ENCODE measurements at places on chromosomes 13 and 19.

- DNase-seq = no peak
These were observed 989 bp downstream of the ZNF766 start for GRCh38 chr19:52270266-52270885.

GRCh38 chr13:61700620-61701019 is 285.0 kb upstream of the PCDH20 start:
- no peak for DNase-seq

GRCh38 chr19:46856062-46857022 is 4.5 kb upstream of the ARHGAP35 start:
- DNase-seq = no peak

DNA sequence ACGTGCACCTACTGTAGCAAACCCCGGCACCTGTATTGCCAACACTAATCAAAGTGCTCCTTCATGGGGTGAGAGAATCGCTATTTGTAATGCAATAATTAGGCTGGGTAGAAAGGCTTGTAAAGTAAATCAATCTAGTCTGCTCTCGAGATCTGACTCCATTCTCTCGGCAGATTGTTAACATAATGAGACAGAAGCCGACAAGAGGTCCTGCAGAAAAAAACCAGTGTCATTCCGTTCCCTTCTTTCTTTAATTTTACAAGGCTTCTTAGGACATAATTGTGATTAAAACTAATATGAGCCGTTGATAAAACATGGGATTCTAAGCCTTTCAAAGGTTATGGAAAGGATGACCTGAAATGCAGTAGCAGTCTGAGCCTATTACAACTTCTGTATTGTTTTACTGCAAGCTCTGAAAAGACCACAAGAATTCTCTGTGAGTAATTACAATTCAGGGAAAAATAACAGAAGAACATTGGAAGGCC is 530.0 kb downstream of the PCDH9 start:
- DNase-seq = no peak

DNA sequence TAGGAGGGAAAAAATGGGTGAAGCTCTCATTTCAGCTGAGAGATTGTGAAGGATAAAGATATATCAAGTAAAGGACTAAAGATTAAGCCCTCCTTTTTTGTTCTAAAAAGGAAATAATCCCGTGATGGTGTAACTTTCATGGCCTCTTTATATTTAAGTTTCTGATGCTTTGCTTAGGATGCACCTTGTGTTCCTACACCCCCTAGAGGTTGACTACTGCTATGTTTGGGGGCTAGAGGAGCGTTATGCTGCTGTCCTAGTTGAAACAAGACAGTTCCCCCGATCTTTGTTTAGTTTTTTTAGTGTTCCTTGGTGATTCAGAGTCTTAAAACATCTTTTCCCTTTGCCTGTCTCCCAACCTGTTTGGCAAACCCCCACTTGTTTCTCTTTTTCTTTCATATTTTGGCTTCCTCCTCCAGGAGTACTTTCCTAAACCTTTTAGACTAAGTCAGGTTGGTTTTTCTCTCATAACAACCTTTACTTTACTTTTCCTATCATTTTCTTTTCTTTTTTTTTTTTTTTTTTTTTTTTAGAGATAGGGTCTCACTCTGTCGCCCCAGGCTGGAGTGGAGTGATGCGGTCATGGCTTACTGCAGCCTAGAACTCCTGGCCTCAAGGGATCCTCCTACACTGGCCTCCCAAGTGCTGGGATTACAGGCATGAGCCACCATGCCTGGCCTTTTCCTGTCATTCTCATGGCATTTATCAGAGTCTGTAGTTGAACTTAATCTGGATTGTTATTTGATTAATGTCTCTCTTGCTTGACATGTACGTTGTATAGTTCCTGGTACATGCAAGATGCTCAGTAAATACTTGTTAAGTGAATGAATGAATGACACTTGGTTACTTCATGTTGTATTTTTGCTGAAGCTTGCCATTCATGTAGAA is 2.8 kb downstream of the UBA2 start:
- no peak for DNase-seq

DNA sequence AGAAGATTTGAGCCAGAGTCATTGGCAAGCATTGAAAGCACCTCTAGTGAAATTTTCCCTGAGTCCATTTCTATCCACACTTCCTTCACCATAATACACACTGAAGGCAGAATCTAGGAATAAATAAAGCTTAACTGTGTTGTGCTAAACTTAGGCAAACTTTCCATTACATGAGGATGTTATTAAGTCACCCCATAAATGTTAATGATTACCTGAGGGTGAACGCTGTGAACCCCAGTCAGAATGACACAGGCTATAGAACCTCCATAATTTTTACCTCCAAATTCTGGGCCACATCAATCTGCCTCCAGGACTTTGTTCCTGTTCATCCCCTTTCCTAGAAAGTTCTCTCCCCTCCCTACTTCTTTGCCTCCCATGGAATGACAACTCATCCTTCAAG is 71.0 kb downstream of the RAP2A start:
- DNase-seq = no peak

GRCh38 chr19:49140951-49141350 is 14.2 kb downstream of the HRC start:
- DNase-seq = no peak

DNA sequence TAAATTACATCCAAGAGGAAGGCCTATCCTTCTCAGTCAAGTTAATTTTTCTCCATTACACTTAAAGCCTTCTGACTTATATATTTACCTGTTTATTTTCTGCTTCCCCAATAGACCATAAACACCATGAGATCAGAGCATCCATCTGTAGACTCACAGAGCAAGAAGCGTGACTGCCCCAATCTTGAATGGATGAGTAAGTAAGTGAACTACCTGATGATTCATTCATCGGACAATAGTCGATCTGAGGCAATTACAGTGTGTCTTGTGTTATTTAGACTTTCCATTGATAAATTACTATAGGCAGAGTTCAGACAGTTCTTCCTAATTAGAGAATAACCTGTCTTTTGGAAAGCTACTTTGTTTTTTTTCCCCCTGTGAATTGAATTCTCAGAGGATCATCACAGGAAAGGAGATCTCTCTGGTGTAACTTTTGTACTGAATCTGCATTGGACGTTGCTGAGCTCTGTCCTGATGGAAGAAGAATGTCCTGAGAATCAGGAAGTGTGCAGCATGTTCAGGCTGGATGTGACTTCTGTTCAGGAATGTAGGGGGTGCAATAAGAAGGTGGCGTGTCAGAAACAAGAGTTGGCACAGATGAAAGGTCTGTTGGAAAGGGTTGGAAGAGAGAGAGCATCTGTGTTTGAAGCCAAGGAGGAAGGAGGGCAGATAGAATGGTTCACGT is 367.0 kb downstream of the NALCN start:
- DNase-seq = no peak

GRCh38 chr13:95455782-95456181 is 96.7 kb upstream of the CLDN10 start:
- DNase-seq = no peak

GRCh38 chr13:102176846-102177245 is 225.0 kb downstream of the FGF14 start:
- DNase-seq = no peak

- DNase-seq = no peak
These were observed 158.6 kb downstream of the KATNAL1 start for GRCh38 chr13:30148786-30149185.

DNA sequence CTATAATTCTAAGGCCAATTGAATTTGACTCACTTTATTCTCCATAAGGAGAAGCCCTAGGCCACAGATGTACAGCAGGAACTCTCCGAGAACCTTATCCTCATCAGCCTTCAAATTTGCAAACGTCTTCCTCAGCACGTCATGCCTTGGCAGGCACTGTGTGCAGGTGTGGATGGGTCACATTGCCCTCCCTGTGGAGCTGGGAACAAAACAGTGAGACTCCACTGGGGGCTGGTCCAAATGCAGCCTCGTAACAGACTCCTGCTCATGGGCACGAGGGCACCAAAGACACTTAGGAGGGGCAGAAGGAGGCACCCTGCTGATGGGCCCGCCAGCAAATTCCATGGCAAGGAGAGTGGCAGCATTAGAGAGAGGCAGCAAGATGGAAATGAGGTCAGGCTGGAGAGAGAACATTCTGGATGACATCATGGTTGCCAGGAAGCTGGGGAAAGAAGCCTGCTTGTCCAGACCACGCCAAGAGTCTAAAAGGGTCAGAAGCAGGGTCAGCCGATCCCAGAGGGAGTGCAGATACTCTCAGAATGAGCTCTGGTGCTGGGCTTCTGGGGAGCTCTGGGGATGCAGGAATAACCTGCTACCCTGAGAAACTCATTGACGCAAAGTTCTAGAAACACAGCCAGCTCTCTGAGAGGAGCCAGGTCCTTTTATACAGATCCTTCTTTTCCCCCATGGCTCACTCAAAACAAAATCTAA is 242.2 kb downstream of the B3GLCT start:
- DNase-seq = no peak

- no peak for DNase-seq
These were observed 11.1 kb downstream of the LRRC4B start for GRCh38 chr19:50557009-50557613.

- DNase-seq = no peak
These were observed 719.1 kb downstream of the UQCRFS1 start for GRCh38 chr19:28493884-28494283.

GRCh38 chr13:27040826-27041108 is 130.8 kb downstream of the USP12 start:
- DNase-seq = no peak

GRCh38 chr19:41435936-41436673 is 3.6 kb downstream of the DMAC2 start:
- DNase-seq = no peak

DNA sequence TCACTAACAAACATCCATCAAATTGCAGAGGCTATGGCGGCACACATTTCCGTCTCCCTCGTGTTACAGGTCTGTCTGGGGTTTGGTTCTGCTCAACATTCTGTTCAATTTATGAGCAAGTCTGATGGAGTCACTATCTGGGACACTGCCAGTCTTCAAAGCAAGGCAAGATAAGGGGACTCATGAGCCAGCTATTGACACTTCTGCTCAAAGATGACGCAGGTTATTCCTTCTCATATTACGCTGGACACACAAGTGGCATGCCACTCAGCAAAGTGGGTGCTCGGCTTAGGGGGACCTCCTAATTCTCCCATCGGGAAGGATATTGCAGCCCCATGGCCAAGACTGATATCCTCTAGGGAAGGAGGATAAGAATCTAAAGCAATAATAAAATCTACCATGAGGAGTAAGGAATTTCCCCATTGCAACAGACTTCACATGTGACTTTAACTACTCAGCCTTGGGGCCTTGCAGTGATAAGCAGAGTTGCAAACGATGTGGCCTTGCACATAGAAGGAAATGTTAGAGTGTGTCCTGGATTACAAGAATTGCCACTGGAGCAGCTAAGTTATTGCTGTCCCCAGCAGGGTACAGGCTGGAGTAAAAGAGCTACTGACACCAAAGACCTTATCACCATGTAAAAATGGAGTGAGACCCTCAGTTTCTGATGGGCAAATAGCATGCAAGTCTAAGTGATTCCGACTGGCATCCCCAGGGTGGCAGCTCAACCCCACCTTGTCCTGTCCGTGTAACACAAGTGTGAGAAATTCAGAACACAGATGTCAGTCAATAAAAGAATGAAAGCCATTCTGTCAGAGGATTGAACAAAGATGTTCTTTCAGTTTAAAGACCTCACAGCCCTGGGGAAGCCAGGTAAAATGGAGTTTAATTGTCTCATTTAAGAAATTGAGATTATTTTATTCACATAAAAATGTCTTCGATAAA is 306.1 kb downstream of the IRS2 start:
- no peak for DNase-seq

- DNase-seq = no peak
These were observed 5.1 kb upstream of the DHDH start for GRCh38 chr19:48928164-48929025.

DNA sequence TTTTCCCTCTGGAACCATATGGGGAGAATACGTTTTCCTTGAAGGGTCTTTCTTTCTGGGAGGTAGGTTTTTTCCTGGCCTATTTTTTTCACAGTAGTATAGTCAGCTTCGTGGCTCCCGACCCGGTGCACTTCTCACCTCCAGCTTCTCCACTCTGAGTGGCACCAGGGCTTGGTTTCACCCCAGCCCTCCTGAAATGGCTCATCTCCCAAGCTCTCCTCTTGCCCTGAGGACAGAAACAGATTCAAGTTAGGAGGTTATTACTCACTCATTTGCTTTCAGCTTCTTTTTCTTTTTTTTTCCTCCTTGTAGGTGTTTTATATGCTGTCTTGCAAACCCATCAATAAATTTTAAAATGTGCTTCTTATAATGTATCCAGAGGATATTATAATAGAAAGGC is 199.3 kb downstream of the RFC3 start:
- no peak for DNase-seq

DNA sequence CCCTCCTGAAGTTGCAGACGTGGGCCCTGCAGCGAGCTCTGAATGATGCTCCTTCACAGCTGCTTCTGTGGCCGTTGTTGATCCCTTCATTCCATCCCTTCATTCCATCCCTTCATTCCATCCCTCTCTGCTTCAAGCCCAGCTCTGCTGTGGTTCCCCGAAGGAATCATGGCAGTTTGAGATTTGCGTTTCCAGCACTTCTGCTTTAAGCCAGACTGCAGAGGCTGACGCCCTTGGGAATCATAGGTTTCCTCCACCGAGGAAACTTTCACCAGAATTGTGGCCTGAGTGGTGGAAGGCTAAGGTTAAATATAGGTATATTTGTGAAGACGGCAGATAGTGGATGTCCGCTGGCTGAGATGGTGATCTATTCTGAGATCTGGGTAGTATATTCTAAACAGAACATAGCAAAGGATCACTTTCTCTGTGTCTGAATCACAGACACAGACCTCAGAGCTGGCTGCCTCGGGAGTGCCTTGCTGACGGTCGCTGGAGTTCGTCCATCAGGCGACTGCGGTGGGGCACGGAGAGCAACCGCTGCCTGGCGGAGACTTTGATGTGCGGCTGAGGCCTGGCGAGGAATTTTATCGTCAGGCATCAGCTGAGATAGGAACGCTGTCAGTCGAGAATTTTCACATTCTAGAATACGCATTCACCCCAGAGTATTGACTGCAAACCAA is 42.8 kb upstream of the DCUN1D2 start:
- no peak for DNase-seq

DNA sequence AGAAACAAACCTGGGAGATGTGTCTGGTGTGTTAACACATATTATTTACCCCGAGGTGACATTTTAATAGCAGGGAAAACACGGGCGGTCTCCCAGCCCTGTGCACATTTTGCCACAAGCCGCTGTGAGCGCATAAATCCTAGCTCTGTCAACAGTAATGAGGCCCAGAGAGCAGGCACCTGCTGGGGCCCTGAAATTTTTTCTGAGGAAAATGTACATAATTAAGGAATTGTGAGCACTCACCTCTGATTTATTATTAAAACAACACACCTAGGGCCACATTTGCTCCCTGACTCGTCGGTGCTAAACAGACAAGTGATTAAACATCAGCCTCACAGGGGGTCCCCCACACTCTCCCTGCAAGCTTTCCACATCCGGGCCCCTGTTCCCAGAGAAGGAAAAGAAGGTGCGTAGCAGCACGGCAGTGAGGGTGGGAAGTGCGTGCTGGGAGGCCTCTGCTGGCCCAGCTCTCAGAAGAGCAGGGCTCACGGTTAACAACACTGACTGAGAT is 616.3 kb downstream of the UQCRFS1 start:
- DNase-seq = no peak

DNA sequence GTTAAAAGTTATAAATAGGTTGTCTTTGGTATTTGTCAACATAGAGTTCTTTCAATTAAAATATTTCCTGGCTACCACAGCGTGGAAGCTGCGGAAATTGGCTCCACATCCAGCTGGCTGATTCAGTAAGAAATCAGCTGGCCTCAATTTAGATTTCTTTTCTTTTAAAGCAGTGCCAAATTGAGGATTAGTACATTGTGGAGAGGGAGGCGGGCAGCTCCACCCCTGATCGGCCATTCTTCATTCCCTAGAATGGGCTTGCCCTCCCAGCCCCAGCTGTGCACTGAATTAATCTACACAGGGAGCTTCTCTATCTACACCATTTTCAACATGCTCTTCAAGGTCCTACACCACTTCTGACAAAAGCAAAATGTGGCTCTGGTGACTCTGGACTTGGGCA is 624.8 kb downstream of the DACH1 start:
- DNase-seq = no peak

Measured in cortex of kidney (tissue), 1 donor.